ENCODE measurements at places on chromosomes 16 and 17.
A peak's percentile ranks its signal among the peaks of the same experiment; 100 is the strongest.

- DNase-seq = no peak
Observed at GRCh38 chr17:50044483-50044882, 11.4 kb upstream of the ITGA3 start.

- no peak for DNase-seq
Observed at GRCh38 chr17:82875407-82875856, 35.6 kb upstream of the ZNF750 start.

GRCh38 chr17:35051579-35052240 lies 11.8 kb downstream of the RFFL start:
- no peak for DNase-seq

DNA sequence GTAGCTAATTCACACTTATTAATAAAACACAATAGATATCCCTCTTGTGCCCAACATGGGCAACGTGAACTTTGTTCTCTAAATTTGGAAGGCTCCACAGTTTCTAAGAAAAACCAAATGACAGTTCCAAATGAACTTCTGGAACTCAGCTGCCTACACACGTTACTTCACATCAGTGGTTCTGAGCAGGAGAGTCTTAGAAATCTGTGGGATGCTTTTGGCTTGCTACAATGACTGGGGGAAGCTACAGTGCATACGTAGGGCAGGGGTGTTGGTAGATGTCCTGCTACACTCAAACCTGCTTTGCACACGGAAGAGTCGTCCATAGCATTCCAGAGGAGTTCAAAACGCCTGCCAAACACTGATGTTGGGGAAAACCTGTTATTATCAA lies 8.0 kb downstream of the TXNDC11 start:
- DNase-seq = no peak

DNA sequence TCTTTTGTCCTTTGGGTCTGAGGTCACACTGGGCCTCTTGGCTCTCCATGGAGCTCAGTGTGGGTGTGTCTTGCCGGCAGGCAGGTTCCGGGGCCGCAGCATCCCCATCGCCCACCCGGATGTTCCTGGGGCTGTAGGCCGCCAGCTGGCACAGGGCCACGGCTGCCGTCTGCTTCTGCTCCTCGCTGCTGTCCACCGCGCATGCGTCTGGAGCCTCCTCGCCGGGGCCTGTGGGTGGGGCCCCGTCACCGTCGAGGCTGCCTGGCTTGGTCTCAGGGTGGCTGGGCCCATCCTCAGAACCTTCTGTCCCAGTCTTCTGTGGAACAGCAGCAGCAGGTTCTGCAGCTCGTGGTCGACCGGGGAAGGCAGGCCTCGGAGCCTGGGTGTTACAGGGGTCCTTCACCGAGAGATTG lies 9.6 kb downstream of the ZNF750 start:
- no peak for DNase-seq

GRCh38 chr17:29723278-29724047 lies 100.8 kb upstream of the CORO6 start:
- no peak for DNase-seq

- no peak for DNase-seq
Observed at GRCh38 chr17:72510351-72511016, 389.7 kb downstream of the SOX9 start.

GRCh38 chr16:75506107-75506506 lies 10.9 kb upstream of the CHST6 start:
- DNase-seq = no peak

- no peak for DNase-seq
Observed at GRCh38 chr17:76233588-76234353, 6.5 kb downstream of the RNF157 start.

GRCh38 chr16:25707982-25708583 lies 16.3 kb downstream of the HS3ST4 start:
- DNase-seq = no peak

DNA sequence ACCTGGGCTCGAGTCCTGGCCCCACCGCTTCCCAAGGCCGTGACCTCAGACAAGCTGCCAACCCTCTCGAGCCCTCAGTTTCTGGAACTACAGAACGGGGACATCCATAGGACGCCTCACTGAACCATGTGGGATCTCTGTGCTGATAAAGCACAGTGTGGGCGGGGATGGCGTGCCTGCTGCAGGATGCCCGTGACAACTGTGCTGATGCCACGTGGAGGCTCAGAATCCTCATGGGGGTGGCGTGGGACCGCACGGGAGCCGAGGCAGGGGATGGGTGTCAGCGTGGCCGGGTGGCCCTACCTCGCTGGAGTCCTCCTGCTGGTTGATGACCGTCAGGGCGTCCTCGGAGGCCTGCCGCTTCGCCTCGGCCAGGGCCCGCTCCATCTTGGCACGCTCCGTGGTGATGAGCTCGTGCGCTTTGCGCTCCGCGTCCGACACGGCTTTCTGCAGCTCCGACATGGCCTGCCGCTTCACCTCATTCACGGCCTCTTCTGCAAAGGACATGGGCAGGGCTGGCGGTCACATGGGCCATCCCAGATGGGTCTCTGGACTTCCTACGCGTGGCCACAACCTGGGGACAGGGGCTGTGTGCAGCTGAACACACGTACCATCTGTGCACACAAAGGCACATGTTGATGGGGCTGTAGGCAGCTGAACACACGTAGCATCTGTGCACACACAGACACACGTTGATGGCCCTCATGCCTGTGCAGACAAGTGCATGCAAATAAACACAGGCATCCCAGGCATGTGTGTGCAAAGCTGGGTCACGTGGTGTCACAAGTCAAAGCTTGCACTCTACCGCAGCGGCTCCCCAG lies 12.7 kb upstream of the PABPN1L start:
- DNase-seq = no peak

GRCh38 chr17:64008830-64009229 lies 10.7 kb downstream of the PRR29 start:
- DNase-seq = no peak

- DNase-seq = no peak
Observed at GRCh38 chr16:78220571-78220970, 121.1 kb downstream of the WWOX start.

DNA sequence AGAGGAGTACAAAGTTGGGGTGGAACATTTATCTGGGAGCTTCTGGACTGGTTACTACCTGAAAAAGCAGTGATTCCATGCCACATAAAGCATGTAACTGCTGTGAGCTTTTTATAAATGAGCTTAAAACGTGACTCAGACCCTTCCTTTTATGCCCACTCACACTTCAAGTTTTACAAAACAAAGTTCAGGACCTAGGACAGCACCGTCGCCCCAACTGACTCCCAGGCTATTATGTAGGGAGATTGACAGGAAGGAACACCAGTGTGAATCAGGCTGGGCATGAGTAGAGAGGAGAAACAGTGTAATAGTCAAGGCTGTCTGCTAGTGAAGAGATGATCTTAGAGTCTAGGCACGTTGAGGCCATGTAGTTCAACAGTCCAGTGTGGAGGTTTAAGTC lies 91.6 kb upstream of the DNAH9 start:
- DNase-seq = peak; percentile 83

DNA sequence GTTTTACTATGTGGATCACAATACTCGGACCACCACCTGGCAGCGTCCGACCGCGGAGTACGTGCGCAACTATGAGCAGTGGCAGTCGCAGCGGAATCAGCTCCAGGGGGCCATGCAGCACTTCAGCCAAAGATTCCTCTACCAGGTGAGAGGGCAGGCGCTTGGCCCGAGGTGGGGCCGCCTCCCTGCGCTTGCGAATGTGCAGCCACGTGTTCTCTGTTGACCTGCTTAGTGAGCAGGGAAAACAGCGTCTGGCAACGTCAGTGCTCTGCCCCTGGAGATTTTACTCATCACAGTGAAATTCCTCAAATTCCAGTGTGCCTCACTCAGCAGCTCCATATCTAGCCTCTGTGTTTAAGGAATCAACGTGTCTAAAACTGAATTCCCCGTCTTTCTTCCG lies 33.4 kb upstream of the CLEC18A start:
- DNase-seq = peak; percentile 42

DNA sequence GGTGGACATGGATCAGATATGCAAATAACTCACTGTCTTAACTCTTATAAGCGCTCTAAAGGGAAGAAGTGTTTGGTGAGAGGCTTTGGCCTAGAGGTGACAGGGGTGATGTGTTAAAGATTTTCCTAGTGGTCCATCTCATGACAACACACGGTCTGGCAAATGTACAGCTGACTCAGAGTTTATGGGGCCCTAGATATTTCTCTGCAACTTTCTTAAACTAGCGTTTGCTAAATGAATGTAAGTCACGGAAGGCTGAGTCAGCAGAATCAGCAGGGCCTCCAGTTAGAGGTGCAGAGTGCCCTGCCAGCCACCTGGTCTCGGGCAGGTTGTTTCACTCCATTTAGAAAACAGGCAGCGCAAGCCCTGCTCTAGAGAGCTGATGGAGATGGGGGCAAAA lies 40.1 kb downstream of the CLEC16A start:
- no peak for DNase-seq

DNA sequence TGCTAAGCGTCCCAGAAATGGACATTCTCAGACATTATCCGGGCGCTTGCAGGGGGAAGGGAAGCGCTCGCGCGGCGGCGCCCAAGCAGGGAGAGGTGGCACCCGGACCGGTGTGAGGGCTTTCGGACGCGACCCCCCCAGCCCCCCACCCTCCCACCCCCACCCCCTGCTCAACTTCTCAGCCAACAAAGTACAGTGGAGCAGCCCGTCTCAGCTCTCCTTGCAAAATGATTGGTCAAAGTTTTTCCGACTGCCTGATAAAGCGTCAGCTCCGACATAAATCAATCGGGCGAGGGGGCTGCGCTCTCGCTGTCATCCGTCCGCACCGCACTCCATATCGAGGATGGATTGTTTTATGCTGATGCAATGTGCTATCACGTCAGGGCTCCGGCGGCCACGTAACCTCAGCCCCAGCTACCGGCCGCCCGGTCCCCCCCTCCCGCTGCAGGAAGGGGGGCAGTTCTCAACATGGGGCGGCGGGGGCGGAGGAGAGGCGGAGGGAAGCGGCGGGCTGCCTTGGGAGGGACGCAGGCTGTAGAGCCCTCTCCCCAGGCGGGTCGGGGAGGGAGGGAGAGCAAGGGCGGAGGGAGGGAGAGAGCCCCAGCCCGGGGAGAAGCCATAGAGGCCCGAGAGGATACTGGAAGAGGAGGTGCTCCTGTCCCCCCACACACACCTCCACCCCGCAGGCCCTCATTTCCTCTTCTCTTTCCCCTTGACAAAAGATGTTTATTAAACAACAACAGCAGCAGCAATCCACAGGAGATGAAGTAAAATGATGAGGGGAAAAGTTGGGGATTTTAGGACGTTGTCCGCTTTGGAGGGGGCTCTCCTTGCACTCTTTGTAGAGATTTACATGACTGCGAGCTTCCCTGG lies at the start of gene HOXB9:
HOXB9 (minus strand) TSS at position 114 of the 873 bp plus-strand sequence; CDS start at position 25, 89 bp downstream.
- DNase-seq = no peak

DNA sequence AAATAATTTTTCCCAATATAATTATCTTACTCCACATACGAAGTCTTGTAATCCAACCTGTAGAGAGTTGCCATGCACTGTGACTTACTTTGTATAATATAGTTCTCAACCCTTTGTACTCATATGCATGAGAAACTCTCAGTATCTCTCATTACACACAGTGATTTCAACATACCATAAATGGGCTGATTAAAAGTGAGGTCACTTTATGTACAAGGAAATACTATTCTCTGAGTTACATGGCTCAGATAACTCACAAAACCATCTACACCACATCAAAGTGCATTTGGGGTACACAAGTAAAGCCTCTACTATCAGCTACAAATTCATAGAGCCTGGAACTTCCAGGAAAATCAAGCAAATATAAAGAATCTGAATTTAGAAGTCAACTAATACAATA lies 27.9 kb downstream of the SLFN12 start:
- DNase-seq = no peak

- no peak for DNase-seq
Observed at GRCh38 chr17:80816241-80817103, 175.2 kb upstream of the CHMP6 start.

GRCh38 chr16:17387256-17387655 lies 83.5 kb downstream of the XYLT1 start:
- no peak for DNase-seq

GRCh38 chr16:82585675-82586074 lies 41.1 kb upstream of the CDH13 start:
- no peak for DNase-seq

GRCh38 chr17:72955391-72956140 lies 136.9 kb downstream of the SLC39A11 start:
- DNase-seq = no peak

GRCh38 chr16:10937068-10937859 lies 5.0 kb downstream of the DEXI start:
- DNase-seq = no peak

- no peak for DNase-seq
Observed at GRCh38 chr16:48511071-48511540, 98.9 kb downstream of the N4BP1 start.

DNA sequence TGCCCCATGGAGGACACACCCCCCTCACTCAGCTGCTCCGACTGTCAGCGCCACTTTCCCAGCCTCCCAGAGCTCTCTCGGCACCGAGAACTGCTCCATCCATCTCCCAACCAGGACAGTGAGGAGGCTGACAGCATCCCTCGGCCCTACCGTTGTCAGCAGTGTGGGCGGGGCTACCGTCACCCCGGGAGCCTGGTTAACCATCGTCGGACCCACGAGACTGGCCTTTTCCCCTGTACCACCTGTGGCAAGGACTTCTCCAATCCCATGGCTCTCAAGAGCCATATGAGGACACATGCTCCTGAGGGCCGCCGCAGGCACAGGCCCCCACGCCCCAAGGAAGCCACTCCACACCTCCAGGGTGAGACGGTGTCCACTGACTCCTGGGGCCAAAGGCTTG lies 2.1 kb downstream of the ZNF646 start:
- no peak for DNase-seq

GRCh38 chr17:79531191-79532095 lies 79.4 kb downstream of the RBFOX3 start:
- no peak for DNase-seq

GRCh38 chr16:49838441-49839016 lies 17.4 kb downstream of the ZNF423 start:
- peak; percentile 50 for DNase-seq
